ENCODE measurements at places on chromosomes 4 and X.
A peak's percentile ranks its signal among the peaks of the same experiment; 100 is the strongest.

- no peak for DNase-seq
Measured at GRCh38 chr4:20253735-20254409, 2.2 kb downstream of the SLIT2 start.

DNA sequence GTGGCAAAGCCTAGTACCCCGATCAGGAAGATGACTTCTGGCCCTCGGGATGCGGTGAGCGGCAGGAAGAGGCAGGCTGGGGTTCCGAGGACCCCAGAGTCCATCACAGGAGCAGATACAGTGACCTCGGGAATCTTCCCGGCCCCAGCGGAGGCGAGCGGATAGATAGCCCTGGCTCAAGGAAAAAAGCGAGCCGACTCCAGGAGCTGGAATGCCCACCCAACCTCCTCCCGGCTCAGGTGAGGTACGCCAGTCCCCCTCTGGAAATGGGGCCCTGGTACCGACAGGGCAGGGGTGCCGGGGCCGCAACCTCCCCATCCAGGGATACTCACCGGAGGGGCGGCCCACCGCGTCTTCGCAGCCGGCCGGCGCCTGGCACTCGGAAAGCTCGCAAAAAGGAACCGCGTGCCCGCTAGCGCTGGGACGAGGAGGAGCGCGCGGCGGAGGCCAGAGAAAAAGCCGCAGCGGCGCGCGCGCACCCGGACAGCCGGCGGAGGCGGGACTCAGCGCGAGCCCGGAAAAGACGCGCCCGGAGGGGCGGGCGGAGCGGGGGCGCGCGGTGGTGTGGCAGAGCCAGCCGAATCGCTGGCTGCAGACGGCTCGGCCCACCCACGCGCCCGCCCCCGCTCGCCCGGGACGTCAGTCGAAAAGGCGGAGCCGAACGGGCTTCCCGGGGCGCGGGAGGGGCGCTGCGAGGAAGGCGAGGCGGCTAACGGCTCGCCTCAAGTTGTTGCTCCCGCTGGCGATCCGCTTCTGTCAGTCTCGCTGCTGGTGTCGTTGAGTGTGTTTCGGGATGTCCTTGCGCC is at the start of gene ACSL4:
ACSL4 (minus strand) TSS at position 451 of the 806 bp plus-strand sequence. CDS start 49,894 bp downstream, outside the sequence.
- DNase-seq: peak; percentile 75

- DNase-seq: no peak
Measured at GRCh38 chr4:24559889-24560288, 24.5 kb downstream of the DHX15 start.

GRCh38 chr4:1239950-1240307 is 9.0 kb downstream of the CTBP1 start:
- DNase-seq: no peak

DNA sequence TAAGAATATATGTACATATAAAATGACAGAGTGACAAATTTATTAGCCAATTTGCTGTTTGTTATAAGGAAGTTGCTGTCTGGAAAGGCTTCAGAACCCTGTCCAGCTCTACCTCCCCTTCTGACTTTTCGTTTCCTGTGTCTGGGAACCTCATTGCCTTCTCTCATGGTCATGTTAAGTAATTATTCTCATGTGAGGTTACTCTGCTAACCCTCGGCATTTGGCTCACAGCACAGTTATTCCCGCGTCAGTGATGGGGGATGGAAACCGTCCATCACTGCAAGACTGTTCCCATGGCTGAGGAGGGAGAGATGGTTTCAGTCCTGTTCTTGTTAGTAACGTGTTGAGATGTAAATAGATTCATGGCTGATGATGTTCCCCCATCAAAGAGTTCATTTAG is 11.9 kb downstream of the EDNRA start:
- no peak for DNase-seq

DNA sequence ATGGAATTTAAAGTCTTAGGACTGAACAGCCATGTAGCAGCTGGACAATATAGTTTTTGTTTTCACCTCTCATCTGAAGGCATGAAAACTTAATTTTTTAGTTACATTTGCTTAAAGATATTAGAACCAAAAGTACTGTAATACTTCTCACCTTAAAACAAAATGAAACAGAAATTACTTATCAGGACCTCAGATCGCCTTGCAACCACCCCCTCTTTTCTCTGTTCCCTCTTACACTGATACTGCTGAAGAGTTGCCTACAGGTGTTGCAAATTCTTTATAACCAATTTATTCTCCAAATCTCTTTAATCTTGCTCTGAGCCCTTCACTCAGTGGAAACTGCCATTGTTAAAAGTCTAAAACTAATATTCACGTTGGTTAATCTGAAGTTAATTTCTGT is 145.0 kb downstream of the SPCS3 start:
- no peak for DNase-seq

- DNase-seq: no peak
Measured at GRCh38 chrX:129650821-129651510, 3.8 kb downstream of the APLN start.

DNA sequence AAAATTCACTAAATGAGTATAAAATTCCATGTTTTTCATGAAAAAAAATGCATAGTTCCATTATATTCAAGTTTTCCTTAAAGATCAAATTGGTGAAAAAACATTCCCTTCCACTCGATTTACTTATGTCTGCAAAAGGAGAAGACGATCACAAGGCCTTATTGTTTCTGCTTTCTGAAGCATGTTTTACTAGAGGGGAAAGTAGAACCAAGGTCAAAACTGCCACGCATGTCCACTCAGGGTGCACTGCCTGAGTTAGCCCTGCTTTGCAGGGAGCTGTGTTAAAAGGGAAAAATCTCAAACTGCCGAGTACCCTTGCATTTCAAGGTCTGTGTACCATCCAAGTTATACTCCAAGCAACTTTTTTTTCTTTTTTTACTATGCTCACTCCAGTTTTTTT is 57.2 kb downstream of the TRAPPC11 start:
- no peak for DNase-seq

DNA sequence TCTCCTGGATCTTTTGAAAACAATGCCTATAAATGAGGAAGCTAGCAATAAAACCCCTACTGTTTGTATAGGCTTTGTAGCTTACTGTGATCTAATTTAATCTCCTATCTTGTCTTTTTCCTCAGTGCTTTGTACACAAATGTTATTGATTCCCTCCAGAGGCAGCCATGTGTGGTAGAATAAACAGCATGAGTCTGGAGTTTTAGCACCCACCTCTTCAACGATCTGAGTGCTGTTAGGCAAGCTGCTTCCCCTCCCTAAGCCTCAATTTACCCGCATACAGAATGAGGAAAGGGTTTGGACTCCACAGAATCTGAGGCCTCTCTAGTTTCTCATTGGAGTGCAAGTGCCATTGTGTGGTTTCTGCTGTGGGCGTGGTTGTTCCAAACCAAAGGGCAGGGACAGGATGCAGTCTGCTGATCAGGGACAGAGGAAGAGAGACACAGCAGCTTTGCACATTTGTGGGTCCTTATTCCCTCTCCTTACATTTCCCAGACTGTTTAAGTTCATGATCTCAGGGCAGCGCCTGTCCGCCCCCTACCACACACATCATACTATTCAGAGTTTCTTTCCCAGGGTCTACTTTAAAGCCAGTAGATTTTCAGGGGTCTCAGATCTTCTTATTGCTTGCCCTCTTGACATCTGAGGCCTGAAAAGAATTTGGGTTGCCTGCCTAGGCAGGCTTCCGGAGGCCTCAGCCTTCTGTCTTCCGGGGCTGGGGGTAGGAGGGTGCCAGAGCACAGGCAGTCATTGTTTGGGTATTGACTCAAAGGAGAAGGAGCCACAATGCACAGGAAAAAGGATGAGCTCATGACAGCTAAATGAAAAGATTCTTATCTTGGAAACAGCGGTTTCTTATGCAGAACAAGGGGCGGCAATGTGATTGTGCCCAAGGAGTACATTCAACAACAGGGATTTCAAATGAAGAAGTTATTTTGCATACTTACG is 114.9 kb upstream of the TEX13D start:
- peak; percentile 23 for DNase-seq

All from stimulated activated CD4-positive, alpha-beta T cell treated with anti-CD3 and anti-CD28 coated beads, Interleukin-1b, Interleukin-23, amount 100 ng/mL, for 1 hour (primary cell).